ENCODE measurements at places on chromosomes 12 and 14. TPM values are rescaled to one million over a fixed set of nuclear protein-coding genes. Genes with fewer than 3 reads are reported as not detected.

DNA sequence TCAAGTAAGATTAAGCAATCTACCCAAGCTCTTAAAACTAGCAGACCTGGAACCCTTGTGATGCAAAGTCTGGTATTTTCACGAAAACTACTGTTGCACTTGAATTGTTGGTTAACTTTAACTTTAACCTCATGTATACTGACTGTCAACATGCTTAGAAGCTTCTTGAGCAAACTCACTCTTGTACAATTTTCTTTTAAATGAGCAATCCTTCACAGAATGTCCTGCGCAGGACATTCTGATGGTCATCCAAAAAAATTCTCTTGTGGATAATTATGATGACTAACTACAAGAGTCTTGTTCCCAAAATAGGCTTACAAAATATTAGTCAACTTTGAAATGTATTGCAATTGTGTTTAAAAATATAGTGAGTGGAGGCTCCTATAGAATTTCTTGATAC lies 54.0 kb upstream of the PDE3A start:
- DNase-seq, result no peak

DNA sequence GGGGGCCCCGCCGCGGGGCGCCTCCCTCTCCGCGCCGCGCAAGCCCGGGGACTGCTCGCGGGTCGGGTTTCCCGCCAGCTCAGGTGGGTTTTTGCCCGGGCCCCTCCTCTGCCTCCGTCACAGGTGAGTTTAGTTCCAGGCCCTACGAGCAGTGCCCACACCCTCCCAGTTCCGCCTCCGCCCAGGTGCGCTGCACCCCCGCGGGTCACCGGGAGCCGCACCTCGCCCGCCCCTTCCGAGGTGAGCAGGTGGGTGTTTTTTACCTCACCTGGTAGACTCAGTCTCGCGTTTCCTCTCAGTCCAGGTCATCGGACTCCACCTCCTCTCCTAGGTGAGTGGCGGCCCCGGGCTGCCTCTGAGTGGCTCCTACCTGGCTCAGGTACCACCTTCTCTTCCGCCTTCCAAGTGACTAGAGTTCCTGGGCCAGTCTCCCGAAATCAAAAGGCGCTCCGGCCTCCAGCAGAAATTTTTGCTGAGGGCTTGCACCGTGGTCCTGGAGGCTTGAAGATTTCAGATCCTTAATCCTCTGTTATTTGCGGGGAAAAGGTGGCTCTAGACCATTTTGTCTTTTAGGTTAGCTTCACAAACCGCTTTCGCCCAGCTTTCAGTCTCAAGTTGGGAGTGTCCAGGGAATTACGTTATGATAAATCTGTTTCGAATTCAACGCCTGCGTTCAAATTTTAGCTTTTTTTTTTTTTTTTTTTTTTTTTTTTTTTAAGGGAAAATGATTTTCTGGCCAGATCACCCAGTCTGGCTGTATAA lies at the start of gene TMEM30B:
TSS of gene TMEM30B (minus strand) at position 153 of the 762 bp plus-strand sequence. CDS start 191 bp downstream, outside the sequence.
- DNase-seq, result no peak

GRCh38 chr12:105335856-105336255 lies 5.4 kb downstream of the C12orf75 start:
- no peak for DNase-seq

- DNase-seq, result no peak
Measured at GRCh38 chr12:64560396-64561301, 49.6 kb upstream of the RASSF3 start.

DNA sequence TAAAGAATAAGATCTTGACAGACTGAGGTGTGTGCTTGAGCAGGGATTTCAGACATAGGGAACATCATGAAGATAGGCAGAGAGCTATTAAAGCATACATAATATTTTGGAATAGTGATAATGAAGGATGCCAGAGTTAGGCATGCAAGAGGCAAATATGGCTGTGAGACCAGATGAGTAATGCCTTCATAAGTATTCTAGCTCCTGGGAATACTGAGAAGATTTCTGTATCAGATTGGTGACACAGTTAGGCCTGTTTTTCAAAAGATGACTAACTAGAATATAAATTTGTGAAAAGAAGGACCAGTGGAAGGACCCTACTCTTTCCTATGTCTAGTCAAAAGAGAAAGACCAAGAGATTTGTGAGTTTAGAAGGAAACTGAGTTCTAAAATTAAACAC lies 108.8 kb downstream of the TXNDC16 start:
- no peak for DNase-seq

DNA sequence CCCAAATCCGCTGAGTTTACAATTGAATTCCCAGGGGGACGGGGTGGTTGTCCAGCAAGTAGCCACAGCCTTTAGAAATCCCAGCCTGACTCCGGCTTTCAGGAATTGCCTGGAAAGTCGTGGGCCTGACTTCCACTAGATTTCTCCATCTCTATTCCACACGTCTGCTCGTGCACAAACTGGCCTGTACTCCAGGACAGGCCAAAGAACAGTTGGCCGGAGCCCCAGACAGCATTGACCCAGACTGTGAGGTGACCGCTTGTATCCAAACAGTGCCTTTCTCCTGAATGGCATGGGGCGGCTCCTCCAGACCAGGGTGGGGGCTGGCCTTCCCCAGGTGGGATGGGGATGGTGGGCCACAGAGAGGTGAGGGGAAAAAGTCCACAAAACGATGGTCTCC lies 62.2 kb downstream of the KDM2B start:
- DNase-seq, result no peak

DNA sequence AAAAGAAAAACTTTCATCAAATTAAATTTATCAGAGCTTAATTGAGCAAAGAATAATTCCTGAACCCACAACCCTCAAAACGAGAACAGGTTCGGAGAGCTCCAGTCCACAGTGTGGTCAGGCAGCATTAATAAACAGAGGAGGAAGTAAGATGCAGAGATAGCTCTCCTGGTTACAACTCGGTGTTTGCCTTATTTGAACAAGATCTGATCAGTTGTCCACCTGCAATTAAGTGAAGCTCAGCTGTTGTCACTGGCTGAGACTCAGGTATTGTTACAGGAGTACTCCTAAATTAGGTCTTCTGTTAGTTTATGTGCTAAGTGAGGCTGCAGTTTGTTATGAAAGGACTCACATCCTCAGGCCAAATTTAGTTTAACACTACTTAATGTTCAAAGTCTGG lies 451.4 kb upstream of the PDE3A start:
- DNase-seq, result no peak

DNA sequence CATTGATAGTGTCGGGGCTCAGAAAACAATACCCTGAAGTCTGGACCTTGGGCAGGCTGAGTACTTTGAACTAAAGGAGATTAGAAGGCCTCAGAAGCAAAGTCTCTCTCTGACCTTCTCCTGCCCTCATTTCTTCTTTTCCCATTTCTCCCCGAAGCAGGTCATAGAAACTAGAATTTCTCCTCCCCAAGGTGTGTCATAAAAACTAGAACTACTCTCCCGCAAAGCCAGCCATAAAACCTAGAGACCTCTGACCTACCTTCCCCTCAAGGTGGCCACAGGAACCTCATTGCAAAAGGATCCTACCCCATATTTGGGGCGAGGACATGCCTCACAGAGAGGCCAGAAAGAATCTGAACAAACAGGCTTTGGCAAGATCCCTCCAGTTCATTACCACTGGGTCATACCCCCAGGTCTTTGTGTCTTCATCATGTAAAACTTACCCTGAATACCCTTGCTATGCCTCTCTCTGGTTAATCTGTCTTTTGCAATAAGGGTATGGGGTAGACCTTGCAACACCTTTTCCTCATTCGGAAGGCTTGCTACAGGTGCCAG lies 64.7 kb upstream of the ZFP36L1 start:
- no peak for DNase-seq

BDKRB2 gene
- 14.3 TPM for total RNA-seq

GRCh38 chr14:24761141-24761540 lies 127.2 kb upstream of the GZMB start:
- no peak for DNase-seq

DNA sequence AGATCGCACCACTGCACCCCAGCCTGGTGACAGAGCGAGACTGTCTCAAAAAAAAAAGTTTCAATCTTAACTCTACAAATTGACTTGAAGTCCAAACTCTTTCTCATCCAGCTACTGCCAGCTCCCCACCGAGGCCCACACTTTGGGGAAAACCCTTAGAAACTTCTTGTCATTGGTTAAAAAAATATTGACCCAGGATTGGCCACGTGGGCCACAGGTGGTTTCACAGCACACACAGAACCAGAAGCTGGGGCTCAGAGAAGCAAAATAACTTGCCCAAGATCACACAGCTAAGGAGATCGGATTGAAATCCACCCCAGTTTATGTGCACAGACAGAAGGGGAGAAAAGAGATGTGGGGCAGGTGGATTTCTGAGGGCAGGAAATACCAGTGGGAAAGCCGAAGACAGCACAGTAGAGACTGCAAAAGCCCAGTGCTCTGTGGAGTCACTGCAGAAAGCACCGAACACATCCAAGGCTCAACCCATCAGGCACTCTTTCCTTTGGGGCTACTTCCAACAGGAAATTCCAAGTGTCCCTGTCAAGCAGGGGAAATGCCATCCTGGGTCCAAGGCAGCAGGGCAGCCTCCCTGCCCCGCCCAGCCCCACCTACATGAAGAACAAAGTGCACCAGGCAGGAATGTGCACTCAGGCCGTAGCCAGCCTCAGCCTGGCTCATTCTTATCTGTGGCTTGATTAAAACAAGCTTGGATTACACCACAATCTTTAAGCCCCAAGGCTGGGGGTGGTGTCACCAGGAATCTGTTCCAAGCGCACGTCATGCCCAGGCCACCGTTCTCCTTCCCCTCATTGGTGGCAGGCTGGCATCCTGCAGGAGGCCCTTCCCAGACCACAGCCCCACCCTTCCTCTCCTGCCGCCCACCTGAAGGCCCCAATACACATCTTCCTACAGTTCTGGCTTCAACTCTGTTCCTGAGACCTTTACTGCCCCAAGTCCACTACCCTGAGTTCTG lies 72.5 kb downstream of the ITPK1 start:
- peak; percentile 67 for DNase-seq

GRCh38 chr14:83473416-83474235 lies 1940.0 kb upstream of the SEL1L start:
- no peak for DNase-seq

DNA sequence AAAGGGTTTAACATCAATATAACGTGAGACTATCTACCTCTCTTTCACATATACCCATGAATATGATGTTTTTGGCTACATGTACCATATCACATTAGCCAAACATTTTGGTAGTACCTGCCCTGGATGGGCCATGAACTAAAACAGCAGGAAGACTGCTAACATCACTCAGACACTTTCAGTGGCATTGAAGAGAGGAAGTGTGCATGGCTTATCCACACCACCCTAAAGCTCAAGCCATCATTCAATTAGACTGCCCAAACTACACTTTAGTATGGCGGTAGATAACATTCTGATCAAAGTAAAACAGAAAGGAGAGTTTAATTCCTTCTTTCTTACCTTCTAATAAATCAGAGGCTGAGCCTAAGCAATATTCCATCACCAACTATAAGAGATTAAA lies 103.0 kb downstream of the PEBP1 start:
- DNase-seq, result no peak

SIX4 gene
- 14.0 TPM for total RNA-seq

DNA sequence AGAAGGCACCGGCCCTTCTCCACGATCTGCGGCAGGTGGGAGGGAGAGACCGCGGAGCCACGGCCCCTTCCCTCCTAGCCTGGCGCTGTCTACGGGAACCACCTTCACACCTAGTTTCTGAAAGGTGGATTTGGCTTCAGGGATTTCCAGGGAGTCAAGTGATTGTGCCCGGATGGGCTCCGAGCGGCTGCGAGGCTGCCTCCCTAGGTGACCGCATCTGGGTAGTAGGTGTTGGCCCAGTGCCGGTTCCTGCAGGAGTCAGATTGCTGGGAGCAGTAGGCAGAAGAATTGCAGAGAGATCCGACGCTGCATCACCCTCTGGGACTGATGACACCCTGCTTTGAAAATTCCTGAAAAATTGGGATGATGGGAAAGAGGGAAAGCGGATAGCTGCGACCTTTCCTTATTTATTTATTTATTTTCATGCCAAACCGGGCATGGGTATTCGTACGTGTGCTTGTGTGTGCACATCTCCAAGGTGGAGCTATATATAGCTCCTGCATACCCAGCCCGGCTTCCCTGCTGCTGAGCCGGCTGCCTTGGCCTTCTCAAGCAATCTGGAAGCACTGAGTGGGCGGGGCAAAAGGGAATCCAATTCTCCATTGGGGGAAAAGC lies 1.1 kb downstream of the CNTN1 start:
- DNase-seq, result peak; percentile 13

DNA sequence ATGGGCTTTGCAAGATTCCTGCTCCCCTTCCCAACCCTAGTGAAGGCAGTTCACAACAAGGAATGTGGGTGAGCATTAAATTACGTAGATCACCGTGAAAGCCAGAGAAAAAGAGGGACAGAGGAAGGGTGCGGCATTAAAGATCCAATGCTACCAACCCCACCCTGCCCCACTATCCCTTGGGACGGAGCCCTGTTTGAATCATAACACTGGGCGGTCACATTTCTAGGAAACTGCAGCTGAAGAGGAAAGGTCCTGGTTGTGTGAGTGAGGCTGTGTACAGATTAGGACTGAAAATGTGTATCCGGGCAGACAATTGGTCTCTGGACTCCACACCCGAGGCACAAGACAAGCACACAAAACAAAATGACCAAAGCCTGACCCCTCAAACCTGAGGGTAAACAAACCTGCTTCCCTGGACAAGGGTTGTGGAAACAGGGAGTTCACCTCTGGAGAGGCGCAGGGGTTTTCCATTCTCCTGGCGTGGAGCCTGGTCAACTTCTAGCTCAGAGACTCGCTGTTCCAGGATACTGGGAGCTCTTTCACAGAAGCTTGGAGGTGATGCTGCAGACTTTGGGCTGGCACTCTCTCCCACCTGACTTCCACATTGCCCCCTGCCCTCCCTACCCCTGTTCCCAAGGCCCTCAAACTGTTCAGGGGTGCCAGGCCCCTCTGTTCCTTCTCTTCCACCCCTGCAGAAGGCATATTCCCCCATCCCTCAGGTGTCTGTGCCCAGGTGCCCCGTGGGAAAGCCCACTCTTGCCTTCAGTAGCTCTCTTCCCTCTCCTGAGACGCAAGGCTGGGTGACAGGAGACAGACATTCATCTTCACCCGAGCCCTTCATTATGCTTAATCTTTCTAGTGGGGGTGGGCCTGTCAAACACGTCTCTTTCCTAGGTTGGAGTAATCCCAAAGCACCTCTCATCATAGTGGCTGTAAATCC lies 16.5 kb downstream of the NINJ2 start:
- peak; percentile 48 for DNase-seq

KRT6C gene
- not detected for total RNA-seq

GRCh38 chr12:29769162-29769858 lies 14.4 kb downstream of the TMTC1 start:
- DNase-seq, result no peak

All from thoracic aorta (tissue), 2 donors.